Suppressor macrophage treated with lipopolysaccharide for 1 hour (primary cell): ENCODE measurements at places on chromosomes 16 and 17.
A peak's percentile ranks its signal among the peaks of the same experiment; 100 is the strongest.

- no peak for DNase-seq
These were observed 152.0 kb downstream of the C16orf95 start for GRCh38 chr16:87165151-87165550.

DNA sequence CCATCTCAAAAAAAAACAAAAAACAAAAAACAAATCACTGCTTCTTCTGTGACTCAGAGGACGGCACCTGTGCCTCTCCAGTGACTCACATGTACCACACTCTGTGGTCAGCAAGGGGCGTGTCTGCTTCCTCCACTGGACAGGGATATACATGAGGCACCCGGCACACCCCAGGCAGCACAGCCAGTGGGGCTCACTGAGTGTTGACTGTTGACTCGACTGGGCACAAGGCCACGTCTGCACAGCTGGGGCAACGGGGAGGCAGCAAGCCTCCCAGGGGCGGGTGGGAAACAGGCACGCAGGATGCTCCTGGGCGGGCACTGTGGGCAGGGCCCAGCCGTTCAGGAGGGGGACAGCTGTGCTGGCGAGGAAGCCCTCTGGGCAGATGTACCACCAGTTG is 64.1 kb downstream of the TIMM22 start:
- DNase-seq = peak; percentile 82

DNA sequence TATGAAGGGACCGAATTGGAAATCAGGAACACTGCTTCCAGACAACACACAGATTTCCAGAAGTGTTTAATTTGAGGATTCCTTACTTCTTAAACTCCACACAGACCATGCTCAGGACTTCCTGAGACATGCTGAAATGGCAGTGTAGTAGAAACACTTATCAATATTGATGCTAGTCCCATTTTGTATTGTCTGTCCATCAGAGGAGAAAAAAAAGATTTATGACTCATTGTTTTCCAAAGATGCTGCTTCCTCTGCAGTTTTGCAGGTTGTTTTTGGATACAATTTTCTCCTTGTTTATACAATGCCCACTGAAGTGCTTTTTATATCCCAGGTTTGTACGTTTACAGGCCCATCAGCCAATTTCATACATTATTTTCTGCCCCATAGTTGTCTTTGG is 68.3 kb upstream of the TANC2 start:
- no peak for DNase-seq

GRCh38 chr17:45793999-45794540 is 9.9 kb downstream of the CRHR1 start:
- DNase-seq = no peak

- peak; percentile 15 for DNase-seq
These were observed 4.0 kb upstream of the ARL6IP1 start for GRCh38 chr16:18805257-18805773.

- no peak for DNase-seq
These were observed 5.2 kb upstream of the SYNRG start for GRCh38 chr17:37614391-37614790.

DNA sequence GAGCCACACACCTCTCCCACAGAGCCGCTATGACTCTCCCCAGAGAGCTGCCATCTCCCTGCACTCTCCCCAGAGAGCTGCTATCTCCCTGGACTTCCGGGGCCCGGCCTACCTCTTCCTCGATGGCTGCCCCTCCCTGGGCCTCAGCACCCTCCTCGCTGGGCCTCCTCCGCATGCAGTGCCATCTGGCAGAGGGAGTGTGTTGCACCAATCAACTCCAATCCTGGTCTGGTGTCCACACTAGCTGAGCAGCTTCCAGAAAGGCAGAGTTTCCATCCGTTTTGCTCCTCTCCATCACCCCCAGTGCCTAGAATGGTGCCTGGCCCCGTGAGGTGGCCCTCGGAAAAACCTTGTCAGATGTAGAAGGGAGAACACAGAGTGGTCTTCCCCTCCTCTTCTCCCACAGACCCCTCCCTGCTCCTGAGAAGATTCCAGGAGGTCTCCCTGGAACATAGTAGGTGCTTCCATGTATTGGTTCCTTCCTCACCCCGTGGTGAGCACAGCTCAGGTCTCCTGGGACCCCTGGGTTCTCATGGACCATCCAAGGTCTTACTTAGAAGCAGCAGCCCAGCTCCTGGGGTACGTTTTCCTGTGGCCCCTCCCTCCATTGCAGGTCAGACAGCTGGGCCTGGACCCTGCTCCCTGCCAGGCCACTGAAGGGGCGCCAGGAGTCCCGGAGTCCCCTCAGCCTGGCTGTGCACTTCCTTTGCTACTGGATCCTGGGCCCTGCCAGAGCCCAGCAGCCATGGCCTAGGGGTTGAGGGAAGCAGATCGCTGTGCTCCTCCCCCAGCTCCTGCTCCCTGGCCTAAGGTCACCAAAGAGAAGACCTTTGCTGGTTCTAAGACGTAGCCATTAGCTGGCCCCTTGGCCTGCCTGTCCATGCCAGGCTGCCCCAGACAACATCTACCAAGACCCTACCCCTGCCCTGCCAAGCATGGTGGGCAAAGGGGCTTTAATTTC is 233.8 kb upstream of the GSE1 start:
- DNase-seq = no peak

DNA sequence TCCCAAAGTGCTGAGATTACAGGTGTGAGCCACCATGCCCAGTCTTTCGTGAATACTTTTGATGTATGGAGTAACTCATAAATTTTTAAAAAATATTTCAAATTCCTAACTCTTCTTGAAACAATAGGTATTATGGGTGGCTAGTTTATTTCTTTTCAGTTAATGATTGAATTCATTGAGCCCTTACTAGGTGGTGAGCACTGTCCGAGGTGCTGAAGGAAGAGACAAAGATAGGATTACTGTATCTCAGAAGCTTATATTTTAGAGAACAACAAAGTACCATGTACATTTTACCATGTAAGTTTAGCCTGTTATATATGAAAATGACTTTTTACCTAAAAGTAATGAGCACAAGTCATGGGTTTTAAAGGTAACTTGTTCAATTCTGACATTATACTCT is 418.3 kb downstream of the NPIPA7 start:
- peak; percentile 5 for DNase-seq

GRCh38 chr16:48918520-48919258 is 308.7 kb upstream of the N4BP1 start:
- DNase-seq = no peak

GRCh38 chr16:74123826-74124225 is 172.8 kb upstream of the PSMD7 start:
- DNase-seq = no peak

DNA sequence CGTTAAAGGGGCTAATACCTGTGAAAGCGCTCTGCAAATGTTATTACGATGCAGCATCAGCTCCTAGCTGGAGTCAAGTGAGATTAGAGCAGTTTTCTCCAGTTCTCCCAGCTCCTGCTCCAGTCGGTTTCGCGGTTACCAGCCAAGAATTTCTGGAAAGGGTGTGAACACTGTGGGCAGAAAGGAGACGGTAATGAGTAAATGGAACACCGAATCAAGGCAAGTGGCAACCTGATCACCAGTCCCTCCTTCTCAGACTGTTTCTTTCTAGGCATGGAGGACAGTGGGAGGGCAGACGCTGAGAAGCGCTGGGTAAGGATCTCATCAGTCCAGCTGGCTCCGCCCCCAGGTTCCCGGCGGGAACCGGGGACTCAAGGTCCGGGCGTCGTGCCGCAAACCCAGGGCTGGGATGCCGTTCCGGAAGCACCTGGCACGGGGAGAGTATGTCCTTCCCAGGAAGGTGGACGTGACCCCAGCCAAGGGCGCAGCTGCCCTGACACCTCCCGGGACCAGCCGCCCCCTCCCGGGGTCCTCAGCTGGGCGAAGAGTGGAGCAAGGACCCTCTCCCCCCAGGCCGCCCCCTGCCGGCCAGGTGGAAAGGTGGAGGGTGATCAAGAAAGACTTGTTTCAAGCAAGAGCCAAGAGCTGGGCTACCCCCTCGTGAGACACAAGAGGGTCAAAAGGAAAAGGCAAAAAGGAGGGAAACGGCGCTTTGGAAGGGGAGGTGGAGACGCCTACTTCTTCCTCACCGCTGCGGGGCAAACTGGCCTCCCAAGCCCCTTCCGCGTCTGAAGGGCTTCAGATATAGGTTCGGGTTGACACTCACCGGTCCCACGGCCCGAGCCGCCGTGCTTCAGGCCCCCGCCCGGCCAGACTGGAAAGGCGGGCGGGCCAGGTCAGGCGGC is 481 bp downstream of the MYO19 start:
- peak; percentile 74 for DNase-seq

DNA sequence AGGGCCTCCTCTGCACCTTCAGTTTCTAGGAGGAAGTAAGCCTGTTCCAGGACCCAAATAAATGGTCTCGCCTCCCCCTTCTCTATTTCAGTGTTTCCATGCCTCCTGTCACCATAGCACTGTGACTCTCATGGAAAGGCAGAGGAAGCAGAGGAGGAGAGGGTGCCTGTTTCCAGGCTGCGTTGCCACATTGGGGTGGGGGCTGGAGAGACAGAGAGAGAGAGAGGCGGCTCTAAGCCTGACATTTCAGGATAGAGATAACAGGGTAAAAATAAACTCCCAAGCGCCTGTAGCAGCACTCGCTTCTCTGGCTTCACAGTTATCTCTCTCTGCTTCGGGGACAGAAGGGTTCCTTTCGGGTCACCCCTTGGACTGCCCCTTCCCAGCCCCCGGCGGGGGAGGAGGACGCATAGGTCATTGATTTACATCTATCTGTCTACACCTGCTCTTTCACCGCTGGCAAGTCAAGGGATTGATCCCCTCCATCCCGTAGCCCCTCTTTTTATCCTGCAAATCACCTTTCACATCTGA is 71.2 kb upstream of the MRTFB start:
- DNase-seq = peak; percentile 14

DNA sequence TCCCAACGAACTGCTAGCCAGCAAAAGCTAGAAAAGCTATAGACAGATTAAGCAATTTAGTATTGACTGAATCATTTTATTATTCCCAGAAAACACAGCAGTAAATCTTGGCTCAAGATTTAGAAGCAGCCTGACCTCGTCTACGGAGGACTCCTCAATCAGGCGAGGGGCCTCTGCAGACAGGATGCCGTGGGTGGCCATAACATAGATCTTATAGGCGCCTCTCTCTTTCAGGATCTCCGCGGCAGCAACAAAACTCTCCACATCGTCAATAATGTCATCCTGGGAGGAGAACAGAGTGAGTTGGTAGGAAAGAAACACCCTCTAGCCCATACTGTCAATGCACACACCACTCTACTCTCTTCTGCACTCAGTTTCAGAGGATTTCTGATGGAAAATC is 4.7 kb upstream of the QRICH2 start:
- DNase-seq = no peak

DNA sequence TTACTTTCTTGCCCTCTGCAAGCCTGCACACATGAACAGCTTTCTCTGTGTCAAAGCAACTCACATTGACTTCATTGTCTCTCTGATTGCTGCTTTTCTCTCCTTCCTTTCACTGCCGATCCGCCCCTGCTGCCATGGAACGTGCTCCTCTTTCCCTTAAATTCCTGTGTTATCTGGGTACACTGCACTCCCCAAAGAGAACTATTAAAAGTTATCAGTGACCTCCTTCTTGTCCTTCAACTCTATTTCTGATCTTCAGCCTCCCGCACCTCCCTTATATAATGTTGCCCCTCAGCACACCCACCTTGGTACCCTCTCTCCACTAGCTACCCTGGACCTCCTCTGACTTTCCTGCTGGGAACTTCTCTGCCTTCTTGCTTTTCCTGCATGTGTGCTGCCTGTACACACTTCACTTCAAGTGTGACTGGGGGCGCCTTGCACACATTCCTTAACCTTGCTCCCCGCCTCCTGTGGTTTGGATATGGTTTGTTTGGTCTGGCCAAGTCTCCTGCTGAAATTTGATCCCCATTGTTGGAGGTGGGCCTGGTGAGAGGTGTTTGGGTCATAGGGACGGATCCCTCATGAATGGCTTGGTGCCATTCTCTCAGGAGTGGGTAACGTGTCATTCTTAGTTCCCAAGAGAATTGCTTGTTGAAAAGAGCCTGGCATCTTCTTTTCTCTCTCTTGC is 26.7 kb upstream of the PMP22 start:
- no peak for DNase-seq

DNA sequence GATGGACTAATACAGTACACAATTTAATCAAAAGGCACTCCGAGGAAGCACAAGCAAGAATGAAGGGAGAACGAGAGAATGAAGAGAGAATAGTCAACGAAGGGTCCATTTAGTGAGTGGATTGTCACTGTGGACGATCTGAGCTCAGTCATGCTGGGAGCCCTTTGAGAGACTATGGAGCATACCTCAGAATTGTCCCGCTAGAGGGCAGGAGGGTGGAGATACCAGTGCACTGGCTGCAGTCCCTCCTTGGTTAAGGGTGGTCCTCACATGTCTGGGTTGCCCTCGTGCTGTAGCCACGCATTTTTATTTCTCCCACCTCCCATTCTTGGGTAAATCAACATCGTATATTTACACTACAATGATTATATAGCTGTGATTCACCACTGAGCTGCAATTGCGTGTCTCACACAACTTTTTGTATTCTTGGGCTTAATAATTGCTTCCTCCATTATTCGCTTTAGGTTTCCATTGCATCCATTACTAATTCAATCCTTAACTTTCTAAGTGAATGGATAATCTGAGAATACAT is 33.2 kb upstream of the FAM20A start:
- no peak for DNase-seq

GRCh38 chr16:10180771-10181163 is 1.5 kb downstream of the GRIN2A start:
- no peak for DNase-seq

DNA sequence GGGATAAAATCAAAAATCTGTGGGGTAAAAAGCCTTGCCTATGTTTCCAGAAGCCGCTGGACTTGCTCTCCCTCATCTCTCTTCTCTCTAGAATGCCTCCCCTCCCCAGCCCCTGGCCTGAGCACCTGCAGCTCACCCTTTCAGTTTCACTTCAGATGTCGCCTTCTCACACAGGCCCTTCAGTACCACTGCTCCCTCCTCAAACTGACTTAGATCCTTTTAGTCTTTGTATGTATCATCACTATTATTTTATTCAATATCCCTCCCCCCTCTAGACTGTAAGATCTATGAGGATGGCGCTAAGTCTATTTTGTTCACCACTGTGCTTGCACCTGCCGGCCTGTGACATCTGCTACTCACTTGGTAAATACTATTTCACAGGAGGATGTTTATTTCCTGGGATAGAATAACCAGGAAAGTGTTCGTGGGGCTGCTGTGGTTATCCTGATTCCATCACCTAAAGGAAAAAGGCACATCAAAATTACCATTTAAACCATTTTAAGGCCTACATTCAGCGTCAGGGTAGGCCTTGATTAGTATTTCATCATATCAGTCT is 122.3 kb downstream of the MRTFB start:
- no peak for DNase-seq

- no peak for DNase-seq
These were observed 5.5 kb upstream of the CDIPT start for GRCh38 chr16:29868396-29869009.

GRCh38 chr16:65964752-65965151 is 401.7 kb upstream of the CDH5 start:
- DNase-seq = no peak

DNA sequence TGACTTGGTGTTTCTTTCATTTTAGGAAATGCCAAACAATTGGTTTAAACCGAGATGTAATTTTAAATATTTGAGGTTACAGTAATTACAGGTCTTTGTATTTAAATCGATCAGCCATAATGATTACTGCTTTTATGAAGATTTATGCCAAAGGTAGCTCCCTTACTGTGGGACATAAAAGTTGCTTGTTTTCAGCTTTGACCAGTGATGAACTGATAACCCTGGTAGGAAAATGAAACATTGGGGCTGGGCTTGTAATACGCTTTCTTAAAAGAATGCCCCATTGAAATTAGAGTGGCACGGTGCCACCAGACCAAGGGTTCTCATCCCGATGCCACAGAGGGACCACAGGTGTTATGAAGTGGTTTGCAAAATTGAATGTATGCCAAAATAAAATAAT is 7.3 kb downstream of the TNRC6A start:
- no peak for DNase-seq

GRCh38 chr17:71631483-71631882 is 489.3 kb upstream of the SOX9 start:
- no peak for DNase-seq
